ENCODE measurements at places on chromosomes 2 and 18.
A peak's percentile ranks its signal among the peaks of the same experiment; 100 is the strongest.

DNA sequence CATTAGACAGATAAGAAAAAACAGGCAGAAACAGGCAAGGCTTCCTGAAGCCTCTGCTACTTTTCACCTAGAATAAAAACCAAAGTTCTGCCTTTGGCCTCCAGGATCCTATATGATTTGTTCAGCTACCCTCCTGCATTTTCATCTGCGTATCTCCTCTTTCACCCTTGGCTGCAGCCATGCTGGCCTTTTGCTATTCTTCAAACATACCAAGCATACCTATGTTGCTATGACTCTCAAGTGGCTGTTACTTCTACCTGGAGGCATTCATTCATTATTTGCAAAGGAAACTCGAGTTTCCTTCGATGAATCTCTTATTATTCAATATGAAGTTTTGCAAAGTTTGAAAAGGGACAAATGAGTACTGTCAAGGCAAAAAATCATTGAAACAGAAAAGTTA, 106.4 kb upstream of the HNMT start:
- no peak for DNase-seq

DNA sequence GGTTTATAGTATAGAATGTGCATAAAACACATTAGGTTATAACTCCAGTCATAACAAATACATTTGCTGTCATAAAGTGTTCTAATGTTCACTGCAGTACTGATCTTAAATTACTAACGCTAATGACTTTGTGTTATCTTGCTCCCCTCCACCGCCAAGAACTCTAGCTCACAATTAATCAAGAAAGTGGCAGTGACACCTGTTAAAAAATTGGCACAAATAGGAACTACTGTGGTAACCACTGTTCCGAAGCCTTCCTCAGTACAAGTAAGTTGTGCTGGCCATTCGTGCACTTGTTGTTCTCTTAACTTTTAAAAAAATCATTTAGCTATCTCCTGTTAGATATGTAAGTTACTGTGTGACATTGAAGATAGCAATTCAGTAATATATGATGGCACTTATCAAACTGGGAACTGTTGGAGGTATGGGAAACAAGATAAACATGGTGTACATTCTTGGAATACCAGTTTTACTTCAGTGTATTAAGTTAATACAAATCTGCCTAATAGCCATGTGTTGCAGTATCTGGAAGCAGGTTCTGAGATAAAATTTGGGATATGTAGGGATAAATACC, 41.2 kb downstream of the TAF4B start:
- no peak for DNase-seq

GRCh38 chr18:53625997-53626599, 598.4 kb downstream of the MBD2 start:
- DNase-seq, result no peak

DNA sequence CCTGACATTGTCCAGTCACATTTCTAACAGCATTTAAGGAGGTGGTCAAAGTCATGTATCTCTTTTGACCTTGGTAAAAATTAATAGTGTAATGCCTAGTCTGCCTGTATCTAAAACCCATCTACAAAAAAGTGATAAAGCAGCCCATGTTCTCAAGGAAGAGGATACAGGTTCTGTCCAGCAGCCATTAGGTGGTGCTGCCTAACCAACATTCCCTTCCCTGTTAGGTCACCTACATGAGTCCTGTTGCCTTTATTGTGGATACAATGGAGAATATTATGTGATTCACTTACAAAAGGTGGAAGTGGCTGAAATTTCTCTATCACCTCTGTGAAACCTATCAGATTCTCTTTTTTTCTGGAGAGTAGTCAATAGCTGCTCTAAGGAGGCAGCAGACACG, 52.5 kb downstream of the AQP4 start:
- no peak for DNase-seq

DNA sequence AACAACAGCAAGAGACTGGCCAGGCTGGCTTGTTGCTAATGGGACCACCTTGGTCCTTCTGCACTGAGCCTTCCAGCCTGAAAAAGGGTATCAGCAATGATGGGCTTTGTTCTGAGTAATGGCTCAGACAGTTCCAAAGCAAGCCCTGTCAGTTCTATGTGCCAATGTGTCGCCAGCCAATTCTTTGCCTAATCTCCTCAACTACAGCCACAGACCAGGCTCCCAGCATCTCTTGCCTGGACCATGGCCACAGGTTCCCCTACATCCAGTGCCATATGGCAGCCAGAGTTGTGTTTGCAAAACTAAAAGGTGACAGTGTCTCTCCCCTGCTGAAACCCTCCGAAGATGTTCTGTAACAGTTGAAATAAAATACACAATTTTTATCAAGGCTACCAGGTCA, 61.5 kb upstream of the TMEM177 start:
- DNase-seq, result no peak

DNA sequence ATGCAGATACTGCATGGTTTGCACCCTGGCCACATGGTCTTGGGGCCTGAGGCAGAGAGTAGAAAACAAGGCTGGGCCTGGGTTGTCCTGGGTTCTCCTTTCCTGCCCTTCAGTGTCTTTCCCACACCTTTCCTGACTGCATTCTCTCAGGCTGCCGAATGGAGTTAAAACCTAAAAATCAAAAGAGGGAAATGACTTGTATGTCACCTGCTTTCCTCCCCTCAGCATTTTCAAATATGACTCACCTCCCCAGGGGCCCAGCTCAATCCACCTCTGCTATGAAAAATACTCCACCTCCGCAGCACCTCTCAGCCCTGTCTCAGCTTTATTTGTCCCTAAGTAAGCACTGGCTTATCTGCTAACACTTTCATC, 457.8 kb upstream of the MEX3C start:
- DNase-seq, result no peak

DNA sequence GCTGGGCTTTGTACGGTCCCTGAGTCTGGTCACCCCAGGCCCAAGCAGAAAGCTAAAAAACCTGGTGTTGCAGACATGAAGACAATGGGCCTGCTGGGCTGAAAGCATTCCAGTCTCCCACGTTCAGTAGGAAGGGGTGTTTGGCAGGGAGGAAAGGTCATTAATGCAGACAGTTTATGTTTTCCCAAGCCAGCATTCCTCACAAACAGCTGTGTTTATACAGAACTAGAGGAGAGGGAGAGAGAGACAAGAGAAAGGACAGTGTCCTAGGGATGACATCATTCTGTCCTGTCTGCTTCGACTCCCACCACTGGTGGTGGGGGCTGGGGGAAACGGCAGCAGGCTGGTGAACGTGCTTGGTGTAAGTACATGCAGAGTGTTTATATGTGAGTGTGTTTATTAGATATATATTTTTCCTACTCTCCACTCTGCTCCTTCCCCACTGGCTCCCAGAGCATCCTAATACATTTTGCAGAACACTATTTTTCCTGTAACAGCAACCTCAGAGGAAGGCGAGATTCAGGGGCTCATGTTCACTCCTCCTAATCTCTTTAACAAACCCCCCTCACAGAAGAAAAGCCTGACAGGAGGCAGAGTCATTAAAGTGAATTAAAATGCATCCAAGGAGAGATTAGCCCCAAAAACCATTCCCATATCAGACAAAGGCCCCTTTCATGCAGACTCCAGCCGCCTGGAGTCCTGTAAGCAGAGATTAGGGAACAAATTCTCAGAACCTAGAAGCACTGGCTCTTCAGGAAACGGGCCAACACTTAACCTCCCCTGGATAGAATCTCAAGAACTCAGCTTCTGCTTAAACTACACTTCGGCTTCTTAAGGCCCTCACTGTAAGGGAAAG, 380.4 kb downstream of the TNS1 start:
- no peak for DNase-seq

GRCh38 chr2:86050301-86050700, 55.4 kb downstream of the POLR1A start:
- DNase-seq, result no peak

DNA sequence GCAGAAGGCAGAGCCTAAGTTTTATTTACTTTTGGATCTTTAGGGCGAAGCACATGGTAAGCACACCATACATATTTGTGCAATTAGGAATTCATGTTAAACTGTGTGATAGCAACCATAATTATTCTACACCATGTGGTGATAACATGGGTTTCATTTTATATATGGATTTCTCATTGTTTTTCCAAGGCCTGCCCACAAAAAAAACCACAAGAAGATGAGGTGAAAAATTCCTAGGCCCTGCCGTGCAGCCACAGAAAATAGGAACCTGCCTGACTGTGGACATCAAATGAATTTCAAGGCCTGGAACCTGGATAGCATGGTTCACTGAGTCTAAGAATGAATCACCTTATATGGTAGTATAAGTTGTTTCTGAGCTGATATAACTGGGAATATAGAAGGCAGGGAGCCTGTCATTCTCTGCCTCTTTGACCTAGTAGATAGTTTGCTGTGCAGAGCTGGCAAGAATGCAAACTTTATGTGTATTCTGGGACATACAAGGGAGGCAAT, 22.4 kb upstream of the SSB start:
- no peak for DNase-seq

DNA sequence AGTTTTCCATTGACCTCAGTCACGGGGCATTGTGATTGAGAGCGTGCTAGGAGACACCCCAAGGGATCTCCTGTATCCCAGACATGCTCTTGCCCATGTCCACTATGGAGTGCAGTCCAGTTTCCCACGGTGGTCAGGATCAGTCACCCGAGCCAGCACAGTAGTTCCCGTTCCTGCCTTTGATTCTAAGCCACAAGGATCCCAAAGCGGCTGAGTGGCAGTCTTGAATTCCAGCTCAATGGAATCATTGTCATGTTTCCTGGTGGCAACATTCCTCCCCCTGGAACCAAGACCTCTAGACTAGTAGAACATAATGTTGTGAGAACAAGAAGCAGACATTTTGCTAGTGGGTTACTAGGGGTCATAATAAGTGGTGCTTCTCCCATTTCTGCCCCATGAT, 154.3 kb downstream of the SEPTIN10 start:
- DNase-seq, result no peak

DNA sequence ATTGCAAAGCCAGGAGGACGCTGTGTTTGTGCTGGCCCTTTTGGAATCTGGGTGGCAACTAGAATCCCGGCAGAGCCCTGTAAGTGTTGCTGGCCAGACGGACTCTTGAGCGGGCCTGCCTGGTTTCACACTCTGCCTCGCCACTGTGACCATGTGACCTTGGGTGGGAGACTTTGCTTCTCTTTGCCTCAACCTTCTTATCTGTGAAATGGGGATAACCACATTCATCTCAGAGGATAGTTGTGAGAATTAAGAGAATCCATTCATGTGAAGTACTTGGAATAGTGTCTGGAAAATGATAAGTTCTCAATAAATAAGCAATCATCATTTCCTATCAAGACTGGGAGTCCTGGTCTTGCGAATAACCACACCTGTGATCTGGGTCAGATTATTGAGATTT, 105.6 kb downstream of the LIPG start:
- DNase-seq, result no peak

DNA sequence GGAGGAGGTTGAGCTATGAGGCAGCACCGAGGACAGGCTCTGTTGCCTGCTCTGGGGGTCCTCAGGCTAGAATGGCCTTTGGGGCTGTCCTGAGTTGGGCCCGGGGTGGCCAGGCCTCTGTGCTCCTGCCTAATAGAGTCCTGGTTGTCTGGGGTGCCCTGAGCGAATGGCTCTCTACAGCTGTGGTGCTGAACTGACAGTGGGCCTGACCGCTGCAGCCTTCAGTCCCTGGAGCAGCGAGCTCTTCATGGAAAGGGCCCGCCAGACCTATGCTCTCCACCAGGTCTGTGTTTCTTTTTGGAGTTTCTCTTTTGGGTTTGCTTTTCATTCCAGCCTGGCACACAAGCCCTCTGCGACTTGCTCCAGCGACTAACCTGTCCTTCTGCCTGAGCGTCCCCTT, 679.0 kb upstream of the RAB6C start:
- no peak for DNase-seq

DNA sequence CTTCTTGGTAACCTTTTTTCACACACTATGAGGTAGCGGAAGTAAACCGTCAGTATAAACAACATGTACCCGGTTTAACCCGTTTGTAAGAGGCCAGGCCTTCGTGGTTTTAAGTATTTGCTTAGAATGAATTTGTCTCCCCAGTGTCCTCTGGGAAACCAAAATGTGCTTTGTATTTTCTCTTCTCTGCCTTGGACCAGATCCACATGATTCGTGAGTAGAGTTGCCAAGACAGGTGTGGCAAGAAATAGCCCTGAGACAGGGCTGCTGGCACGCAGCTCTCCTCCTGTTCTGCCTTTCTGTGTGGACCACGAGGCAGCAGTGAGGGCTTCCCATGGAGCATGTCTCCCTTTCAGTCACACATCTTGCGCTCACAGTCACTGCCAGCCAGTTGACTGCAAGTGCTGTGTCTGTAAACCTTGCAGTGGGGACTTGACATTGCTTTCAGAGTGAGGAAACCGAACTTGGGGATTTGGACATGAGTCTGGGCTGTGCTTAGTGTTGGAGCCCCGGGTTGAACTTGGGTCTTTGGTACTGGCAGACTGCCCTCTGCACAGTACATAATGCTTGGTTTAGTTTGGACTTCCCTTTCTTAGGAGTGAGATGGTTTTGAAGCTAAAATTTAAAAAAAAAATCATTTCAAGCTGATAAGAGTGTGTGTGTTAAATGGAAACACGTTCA, 19.1 kb downstream of the BCL2L11 start:
- DNase-seq, result no peak

GRCh38 chr2:162113776-162114168, 38.3 kb downstream of the GCG start:
- peak; percentile 50 for DNase-seq

DNA sequence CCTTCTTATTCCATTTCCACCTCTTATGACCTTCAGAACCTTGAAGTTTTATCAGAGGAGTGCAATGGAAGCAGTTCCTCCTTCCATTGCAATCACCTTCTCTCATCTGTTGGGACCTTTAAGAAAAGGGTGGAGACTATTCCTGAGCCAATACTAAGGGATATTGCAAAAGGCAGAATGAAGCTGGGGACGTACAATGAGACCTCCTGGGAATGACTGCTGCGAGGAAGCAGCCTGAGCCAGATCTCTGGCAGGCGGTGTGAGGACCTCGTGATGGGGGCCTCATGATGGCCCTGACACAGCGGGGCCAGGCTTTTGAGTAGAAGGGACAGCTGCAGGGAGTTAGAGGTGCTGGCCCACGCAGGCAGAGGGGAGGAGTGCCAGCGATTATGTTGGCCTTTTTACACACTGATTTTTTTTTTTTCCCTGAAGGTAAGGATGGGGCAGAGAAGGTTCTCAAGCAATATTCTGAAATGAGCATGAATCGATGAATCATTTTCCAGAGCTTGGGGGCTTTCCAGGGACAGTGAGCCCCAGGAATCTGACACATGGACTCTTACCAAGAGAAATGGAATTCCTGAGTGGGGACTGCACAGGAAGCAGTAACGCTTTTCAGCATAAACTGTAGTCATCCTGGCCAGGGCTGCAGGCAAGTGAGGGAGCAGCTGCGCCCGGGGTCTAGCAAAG, 40.0 kb upstream of the LAPTM4A start:
- no peak for DNase-seq

- DNase-seq, result no peak
Measured at GRCh38 chr2:164847981-164848741, 6.5 kb upstream of the COBLL1 start.
